Suprapubic skin (tissue), 4 donors: ENCODE measurements at places on chromosomes 4 and X.

DNA sequence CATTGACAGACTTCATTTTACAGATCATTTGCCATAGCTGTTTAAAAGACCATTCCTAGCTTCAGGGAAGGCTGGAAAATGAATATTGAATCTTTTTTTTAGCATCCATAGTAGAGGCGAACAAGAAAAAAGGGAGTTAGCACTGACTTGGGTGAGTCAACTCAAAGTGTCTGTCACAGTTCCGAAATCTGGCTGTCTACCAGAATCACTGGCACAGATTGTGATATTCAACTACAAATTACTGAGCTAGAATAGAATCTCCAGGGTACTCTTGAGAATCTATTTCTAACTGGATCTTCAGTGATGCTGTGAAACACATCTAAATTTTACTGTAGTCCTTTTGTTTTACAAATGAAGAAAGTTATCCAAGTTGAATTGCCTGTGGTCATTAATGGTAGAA lies 31.5 kb downstream of the SEC24B start:
- no peak for DNase-seq

GRCh38 chr4:15963001-15963451 lies at the start of gene FGFBP2:
FGFBP2 (minus strand) TSS chr4:15963175; CDS start chr4:15963129, 46 bp downstream.
- DNase-seq: no peak

DNA sequence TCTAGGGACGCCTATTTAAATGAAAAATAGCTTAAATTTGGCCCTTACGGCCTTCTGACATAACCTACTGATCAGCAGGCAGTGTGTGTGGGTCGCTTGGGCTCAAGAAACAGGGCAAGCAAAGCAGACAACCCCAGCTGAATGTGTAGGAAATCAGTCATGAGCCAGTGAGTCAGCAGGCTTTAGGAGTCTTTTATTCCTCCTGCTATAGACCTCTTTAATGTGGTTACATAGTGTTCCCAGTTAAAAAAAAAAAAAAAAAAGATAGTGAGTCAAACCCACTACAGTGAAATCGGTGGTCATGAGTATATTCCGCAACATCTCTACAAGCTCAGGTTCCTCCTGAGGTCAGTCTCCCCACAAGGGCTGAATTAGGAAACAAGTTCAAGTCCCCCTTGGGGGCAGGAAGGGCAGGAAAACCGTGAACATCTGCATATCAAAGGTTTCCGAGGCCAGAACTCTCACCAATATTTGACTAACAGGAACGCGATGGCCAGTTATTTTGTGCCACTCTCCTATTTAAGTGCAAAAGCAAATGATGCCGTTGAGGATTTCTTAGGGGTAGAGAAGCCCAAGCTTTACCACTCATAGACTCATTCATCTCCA lies 32.7 kb downstream of the ACSL1 start:
- DNase-seq: no peak

- DNase-seq: no peak
These were observed 8.6 kb upstream of the PDHA1 start for GRCh38 chrX:19334945-19335626.

DNA sequence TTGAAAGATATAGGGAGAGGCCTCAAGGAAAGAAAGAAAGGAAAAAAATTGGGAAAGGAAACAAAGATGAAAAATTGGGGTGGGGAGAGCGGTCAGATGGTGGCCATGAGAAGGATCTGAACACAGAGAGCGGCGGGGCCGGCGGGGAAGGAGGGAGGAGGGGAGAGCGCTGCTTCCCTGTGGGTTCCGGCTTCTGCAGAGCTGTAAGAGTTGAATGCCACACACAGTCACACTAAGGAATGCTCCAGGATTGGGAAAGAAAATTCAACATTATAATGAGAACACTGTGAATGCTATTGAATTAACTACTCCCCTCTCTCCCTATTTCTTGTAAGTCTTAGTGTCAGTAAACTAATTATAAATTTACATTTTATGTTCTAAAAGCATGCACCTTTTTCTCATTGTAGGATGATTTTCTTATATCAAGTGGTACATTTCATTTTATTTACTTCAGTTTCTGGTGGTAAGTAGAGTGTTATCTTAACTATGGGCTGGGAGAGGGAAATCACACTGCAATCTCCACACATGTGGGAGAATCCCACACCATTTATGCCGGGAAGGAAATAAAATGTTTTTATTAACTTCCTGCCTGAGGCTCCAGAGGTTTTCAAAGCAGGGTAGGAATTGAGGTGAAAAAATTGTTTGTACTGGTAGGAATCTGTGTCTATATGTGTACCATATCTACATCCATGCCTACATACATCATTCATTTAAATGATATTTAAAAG lies 904 bp downstream of the F11 start:
- no peak for DNase-seq

DNA sequence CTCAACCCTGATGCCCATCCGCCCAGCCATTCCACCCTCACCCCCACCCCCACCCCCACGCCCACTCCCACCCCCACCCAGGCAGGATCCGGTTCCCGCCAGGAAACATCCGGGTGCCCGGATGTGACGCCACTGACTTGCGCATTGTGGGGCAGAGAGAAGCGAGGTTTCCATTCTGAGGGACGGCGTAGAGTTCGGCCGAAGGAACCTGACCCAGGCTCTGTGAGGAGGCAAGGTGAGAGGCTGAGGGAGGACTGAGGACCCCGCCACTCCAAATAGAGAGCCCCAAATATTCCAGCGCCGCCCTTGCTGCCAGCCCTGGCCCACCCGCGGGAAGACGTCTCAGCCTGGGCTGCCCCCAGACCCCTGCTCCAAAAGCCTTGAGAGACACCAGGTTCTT lies at the start of gene MAGEA1:
TSS of gene MAGEA1 (plus strand) at position 154 of the 400 bp plus-strand sequence. CDS start 3,106 bp downstream, outside the sequence.
- DNase-seq: no peak

- no peak for DNase-seq
These were observed 103.5 kb downstream of the IRF2 start for GRCh38 chr4:184370711-184371389.

DNA sequence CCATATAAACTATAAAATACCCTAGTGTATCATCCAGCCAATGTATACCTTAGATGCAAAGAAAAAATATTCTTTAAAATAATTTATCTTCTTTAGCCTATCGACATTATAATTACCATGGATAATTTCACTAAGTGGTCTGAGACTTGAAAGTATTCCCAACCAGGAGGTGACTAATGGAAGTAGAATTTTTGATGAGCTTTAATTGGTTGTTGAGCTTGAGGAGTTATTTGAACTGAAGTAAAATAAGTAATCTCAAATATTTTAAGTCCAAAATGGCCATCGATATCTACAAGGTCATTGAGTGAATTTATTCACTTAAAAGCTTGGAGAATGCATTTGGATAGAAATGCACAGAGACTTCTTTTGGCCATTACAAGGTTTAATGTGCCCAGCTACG lies 436.2 kb downstream of the TLL1 start:
- DNase-seq: no peak

DNA sequence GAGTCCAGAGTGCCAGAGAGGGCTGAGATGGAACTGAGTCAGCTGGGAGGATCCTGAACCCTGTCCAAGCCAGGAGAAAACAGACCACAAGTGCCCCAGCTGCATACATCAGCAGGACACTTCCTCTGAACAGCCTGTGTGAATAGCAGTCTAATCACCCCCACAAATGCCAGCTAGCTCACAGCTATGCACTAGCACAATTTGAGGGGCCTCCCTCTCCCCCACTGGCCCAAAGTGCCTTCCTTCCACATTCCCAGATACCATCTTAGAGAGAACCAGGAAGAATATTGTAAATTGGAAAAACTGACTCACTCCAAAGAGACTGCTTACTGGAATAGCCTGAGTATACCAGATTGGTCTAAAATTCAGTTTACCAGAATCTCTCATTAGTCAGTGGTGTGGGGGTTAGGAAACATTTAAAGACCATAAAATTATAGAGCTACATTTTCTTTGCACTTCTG lies 292.6 kb upstream of the KLF3 start:
- DNase-seq: no peak

DNA sequence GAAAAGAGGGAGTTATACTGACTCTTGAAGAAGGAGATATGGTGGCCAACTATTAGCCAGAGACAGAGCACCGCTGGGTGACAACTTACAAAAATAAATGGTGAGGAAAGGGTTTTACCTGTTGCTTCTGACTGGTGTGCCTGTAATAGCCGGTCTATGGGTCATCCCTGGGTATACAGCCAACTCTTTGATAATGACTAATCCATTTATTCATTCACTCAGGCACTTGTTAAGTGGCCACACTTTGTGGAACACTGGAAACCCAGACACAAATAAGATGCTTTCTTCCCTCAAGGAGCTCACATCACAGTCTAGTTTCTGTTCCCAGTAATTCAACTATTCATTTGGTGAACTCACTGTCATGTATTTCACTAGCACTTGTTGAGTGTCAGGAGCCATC lies 13.2 kb upstream of the CAPN6 start:
- no peak for DNase-seq

DNA sequence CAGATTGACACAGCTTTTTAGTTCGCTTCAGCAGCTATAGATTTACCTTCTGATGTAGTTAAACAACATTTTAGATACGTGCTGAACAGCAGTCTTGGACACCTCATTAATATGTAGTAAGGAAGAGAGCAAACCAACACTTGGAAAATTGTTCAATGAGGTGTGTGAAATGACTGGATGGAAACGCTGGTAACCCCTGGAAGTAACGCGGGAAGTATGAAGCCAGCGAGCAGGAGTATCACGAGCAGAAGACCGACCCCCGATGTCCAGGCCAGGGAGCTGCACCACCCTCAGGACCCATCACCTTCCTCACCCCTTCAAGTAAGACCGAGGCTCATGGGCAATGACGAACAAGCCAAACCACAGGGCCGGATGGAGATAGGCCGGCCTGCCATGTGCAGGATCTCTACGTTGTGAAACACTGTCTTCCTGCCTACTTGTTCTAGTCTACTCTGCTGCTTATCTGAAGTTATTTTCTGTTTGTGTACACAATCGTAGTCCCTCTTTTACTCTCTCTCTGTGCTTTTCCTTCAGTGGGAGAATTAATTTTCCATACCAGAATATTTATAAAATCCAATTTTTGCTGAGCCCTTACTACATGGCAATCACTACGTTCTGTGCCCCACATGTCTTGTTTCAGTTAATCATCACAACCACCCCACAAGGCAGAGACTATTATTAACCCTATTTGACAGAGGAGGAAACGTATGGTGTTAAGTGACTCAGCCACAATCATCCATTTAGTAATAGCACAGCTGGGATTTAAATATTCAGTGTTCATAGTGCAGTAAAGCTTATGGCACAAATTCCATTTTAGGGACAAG lies 221.7 kb downstream of the APBB2 start:
- DNase-seq: no peak

- DNase-seq: no peak
These were observed 40.9 kb downstream of the NEK1 start for GRCh38 chr4:169571435-169571834.

DNA sequence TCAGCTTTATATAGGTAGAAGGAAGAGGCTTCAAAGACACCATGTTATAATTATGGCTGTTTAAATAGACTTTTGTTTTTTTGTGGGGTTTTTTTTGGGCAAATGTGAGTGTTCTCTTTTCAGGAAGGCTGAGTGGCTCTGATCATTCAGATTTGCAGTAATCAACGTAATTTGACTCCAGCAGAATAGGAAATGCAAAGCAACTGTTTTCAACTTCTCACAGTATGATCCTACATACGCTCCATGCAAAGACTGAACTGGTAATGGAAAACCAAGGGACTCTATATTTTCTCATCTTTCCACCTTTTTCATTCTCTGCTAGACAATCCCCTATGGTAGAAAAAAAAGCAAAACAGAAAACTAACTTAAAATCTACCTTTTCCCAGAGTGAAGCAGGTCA lies 10.8 kb downstream of the ADH1B start:
- DNase-seq: no peak

GRCh38 chr4:83335701-83336100 lies 1.1 kb upstream of the HPSE start:
- no peak for DNase-seq

- no peak for DNase-seq
These were observed 26.1 kb downstream of the ZFP42 start for GRCh38 chr4:188021548-188022249.

DNA sequence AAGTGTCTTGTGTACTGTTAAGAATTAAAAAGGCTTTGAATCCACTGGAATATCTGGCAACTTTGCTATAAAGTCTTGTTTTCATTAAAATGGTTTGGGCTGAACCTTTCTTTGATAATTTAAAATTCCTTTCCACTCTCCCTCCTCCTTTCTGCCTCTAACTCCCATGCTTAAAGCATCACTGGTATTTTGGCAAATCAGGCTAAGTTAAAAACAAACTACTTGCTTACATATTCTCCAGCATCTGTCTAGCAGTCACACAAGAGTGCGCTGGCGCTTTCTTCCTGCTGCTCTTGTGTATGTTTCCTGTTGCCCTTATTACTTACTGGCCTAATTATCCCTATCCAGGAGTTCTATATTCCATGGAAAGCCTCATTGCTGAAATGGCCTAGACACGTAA lies 136.6 kb downstream of the VEGFC start:
- DNase-seq: no peak

DNA sequence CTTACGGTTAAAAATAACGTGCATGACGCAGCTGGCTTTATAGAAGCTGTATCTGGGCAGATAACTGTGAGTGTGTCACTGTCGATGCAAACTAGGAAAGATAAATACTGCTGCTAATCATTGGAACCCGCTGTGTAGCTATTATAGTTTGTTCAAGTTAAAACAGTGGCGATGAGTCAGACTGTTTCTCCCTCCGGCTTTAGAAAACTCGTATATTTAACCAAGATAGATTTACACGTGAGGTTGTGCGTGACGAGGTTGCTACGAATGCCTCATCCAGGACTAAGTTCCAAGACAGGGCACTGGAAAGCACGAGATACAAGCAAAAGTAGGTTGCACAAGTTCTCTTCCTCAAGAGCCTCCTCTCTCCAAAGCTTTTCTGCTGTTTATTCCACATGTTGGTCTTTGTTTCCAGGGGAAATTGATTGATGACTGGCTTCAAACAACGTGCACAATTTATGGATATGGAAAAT lies 270.7 kb downstream of the FBXW7 start:
- no peak for DNase-seq

- DNase-seq: no peak
These were observed 111.4 kb downstream of the DCTD start for GRCh38 chr4:182805750-182806149.

GRCh38 chr4:99275885-99276284 lies 14.9 kb downstream of the ADH1A start:
- DNase-seq: no peak

- DNase-seq: no peak
These were observed 229.8 kb upstream of the STS start for GRCh38 chrX:6917666-6918065.

DNA sequence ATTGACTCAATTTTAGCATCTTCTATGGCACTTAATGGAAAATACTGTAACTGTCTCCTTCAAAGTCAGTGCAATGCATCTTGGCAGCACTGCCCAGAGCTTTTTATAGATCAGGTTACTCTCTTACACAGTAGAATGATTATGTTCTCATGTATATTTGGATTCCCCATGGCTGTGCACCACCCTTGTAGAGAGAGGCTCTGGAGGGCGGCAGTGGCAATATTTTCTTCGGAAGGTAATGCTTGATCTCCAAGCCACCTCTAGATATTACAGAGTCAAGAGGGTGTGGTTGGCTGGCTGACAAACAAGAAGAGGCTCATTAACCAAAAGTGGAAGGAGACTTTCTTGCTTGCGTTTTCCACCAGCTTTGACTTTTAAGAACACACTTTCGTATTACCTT lies 72.8 kb upstream of the ARSJ start:
- DNase-seq: no peak

- DNase-seq: no peak
These were observed 78.0 kb downstream of the HCCS start for GRCh38 chrX:11189097-11189496.

GRCh38 chr4:109275066-109275745 lies 27.3 kb downstream of the COL25A1 start:
- DNase-seq: no peak
